ENCODE measurements at places on chromosomes 3 and 15.

DNA sequence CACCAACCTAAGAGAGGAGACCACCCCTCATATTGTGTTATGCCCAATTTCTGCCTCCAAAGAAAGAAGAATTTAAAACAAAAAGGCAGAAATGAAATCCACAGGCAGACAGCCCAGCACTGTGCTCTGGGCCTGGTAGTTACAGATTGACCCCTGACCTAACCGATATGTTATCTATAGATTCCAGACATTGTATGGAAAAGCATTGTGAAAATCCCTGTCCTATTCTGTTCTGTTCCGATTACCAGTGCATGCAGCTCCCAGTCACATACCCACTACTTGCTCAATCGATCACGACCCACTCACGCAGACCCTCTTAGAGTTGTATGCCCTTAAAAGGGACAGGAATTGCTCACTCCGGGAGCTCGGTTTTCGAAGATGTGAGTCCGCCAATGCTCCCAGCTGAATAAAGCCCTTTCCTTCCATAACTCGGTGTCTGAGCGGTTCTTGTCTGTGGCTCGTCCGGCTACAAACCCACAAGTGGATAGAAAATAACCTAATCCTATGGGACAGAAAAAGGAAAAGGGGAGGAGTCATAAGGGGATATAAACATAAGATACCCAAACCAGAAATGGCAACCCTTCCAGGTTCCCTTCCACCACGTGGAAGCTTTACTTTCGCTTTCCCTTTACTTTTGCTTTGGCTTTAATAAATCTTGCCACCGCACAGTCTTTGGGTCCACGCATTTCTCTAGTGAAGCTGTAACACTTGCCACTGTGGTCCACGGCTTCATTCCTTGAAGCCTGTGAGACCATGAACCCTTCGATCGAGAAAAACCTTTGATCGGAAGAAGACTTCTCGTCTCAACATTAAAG lies 1.7 kb upstream of the CFAP91 start:
- no peak for DNase-seq

DNA sequence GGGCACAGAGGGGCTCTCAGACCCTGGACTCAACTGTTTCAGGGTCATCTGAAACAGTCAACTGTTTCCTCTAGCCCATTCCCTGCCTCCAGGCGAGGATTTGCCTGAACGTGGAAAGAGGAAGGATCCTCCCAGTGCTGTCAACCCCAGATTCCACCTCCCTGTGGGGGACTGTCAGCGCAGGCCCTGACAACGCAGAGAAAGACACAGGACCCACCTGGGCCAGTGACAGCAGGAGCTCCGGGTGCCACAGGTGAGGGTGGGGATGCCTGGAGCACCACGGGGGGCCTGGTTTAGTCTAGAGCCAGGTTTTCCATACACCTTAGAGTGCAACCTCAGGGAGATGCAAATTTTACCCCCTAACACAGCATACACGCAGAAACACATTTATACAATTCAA lies 19.5 kb upstream of the LAMP3 start:
- DNase-seq, result no peak

DNA sequence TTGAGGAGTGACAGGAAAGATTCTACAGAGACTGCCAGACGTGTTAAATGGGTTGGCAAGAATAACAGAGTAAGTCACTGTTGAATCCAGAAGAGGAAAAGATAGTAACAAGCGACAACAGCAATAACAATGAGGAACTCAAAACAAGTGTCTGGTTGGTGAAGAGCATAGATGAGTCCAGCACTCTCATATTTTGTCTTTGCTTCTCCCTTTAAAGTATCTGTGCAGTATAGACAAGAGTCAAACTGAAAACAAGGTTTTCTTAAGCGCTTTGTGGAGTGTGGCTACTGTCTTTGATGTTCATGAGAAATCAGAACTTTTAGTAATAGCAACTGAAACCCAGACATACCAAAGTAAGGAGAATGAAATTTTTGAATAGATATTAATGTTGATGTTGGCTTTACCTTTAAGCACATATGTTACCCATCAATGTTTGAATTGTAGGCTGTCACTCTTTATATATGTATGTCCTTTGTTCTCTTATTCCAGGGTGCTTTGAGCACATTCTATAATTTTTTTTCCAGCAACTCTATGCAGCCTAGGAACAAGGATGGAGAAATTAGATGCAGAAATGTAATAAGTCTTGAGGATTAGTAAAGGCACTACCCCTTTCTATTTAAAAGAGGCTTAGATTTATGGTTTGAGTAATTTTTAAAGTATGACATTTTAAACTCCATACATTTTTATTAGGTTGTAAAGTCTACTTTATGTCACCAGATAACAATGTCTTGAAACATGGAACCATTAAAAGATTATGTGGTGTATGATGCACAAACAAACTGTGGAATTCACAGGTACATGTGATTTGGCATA lies 185.5 kb downstream of the NFKBIZ start:
- no peak for DNase-seq

DNA sequence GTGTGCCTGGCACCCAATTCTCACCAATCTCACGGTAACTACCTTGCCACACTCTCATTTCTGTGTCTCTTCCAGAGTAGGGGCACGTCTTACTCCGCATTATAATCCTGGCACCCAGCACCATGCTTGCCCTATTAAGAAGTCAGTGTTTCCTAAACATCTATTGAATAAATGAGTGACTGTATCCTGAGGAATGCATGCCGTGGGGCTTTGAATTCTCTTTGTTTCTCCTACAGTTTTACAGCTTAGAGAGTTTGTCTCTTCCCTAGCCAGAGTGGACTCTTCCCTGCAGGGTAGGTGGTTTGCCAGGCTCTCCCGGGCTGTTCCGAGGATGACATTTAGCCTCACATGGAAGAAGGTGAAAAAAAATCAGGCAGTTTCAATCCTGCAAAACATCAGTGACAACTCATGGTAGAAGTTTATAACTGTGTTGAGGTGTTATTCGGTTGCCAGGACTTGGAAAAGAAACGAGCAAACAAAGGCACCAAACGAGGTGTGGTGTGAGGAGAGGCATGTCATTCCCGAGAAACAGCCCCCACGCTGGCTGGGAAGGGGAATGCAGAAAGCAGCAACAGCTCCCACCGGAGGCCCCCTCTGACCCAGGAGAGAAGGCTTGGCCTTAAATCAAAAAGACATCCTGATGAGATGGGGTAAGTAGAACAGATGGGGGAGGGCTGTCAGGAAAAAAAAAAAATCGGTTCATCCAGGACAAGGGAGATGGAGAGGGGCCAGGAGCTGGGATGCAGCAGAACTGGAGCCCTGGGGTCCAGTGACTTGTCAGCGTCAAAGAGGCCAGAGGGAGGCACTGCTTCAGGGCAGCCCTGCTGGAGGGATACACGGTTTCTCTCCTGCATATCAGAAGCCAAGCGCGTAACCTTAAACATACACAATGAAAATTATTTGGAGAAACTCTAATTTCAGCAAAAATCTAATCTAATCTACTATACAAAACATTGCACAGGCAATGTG lies 168.4 kb upstream of the ARRDC4 start:
- DNase-seq, result no peak

- no peak for DNase-seq
Observed at GRCh38 chr3:5428607-5429516, 241.4 kb downstream of the EDEM1 start.

- DNase-seq, result no peak
Observed at GRCh38 chr15:65558336-65558735, 28.1 kb downstream of the HACD3 start.

- DNase-seq, result no peak
Observed at GRCh38 chr15:63344731-63345390, 36.8 kb downstream of the CA12 start.

DNA sequence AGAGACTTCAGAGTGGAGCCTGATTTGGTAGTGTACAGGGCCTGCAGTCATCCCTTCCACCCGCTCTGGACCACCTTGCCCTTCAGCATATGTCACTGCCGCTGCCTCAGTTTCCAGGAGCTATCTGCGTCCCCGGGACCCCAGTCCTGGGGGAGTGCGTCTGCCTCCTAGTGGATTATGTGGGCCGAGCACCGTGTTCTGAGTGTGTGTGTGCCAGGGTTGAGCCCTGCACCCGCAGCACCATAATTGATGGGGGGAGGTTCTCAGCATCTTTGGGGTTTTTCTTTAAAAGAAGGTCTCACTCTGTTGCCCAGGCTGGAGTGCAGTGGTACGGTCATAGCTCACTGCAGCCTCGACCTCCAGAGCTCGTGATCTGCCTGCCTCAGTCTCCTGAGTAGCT lies 33.6 kb downstream of the CD276 start:
- DNase-seq, result no peak

GRCh38 chr3:84444726-84445521 lies 513.9 kb upstream of the CADM2 start:
- no peak for DNase-seq

- DNase-seq, result no peak
Observed at GRCh38 chr15:60957111-60957510, 272.0 kb downstream of the RORA start.

DNA sequence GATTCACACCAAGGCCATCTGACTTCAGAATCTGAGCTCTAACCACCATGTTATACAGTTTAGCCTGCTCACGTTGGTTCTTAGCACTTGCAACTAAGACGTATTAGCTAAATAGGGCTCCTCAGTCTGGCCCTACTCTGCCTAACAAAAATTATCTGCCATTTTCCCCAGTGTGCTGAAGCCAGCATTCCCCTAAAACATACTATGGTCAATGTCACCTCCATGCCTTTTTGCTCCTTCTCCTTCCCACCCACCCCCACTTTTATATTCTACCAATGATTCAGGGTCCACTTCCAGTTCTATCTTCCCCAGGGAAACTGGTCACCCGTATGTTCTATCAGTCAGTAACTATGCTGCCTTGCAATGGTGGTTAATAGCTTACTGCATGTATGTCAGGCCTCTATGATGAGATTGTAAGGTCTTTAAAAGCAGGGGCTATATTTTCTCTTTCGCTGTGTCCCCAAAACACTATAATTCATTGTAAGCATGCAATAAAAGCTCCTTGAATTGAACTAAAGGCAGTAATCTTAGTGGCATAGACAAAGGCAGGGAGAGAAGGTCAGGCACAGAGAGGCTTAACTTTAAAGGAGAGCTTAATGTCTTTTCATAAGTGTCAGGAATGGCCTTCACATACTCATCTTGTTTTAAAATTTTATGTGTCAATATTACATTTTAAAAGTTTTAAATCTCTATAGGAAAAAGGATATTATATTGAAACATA lies 23.3 kb downstream of the POPDC2 start:
- no peak for DNase-seq

DNA sequence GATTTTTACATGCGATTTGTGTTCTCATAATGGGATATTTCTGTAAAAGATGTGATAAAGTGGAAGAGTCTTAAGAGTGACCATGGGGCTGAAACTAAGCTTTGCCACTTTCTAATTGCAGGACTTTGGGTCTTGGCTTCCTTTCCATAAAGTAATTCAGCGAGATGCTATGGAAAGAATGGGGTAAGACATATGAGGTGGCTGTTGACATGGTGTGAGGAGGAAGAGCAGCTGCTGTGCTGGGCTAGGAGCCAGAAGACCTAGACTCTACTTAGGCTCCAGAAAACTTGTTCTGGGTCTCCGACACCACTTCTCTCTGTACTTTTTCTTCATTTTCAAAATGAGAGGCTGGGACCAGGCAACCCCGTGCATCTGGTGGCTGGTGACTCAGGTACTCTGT lies 654.5 kb upstream of the CFAP20DC start:
- DNase-seq, result no peak

DNA sequence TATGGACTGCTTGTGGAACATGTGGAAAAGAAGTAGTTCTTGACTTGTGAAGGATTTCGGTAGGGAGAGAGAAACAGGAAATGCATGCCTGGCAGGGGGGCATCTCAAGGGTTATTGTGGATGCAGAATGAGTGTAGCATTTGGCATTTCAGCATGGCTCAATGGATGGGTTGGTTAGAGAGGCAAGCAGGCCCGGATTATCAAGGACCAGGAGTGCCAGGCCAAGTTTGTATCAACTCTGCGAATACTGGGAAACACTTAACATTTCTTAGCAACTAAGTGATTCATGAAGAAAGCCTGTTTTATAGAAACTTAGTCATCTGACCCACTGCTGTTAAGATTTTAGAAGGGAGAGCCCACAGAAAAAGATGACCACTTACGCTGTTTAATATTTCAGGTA lies 33.6 kb downstream of the KIF15 start:
- no peak for DNase-seq

- DNase-seq, result no peak
Observed at GRCh38 chr3:104198131-104198530, 1168.6 kb upstream of the ALCAM start.

- no peak for DNase-seq
Observed at GRCh38 chr3:63896332-63897030, 15.7 kb downstream of the SCAANT1 start.

DNA sequence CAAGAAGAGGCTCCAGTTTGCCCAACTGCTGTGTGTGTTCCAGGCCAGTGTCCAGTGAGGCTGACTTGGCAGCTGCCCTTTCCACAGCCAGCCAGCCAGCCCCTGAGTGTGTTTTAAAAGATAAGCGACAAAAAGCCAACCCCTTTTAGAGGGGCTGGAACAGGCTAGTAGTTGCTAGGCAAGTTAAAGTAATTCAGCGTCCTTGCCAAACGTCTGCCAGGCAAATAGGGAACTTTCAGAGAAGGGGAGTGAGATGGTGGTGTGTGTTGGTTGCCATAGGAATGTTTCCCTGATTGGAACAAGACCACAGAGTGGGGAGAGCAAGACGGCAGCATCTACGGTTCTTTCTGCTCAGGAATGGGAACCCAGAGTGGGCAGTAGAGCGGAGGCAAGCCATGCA lies 86.3 kb downstream of the TMEM108 start:
- no peak for DNase-seq

- no peak for DNase-seq
Observed at GRCh38 chr3:171790898-171791691, 19.2 kb downstream of the PLD1 start.

DNA sequence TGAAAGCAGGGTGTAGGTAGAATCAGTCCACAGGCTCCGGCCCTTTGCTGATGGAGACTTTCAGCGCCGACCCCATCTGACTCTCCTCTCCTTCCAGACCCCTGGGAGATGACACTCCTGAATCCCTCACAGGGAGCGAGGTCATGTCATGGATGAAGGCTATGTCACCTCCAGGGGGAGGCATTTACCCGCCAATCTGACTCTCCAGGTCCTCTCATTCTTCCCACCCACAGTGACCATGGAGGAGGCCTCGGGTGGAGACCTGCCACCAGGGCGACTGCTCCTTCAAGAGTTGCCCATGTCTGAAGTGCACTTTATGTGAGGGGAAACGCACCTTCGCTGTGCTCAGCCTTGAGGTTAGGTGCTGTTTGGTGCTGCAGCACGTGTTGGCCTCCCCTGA lies 112.7 kb downstream of the KLF13 start:
- DNase-seq, result no peak

- no peak for DNase-seq
Observed at GRCh38 chr3:38163117-38163840, 2.1 kb upstream of the OXSR1 start.

GRCh38 chr3:64022451-64023186 lies 675 bp downstream of the PSMD6 start:
- no peak for DNase-seq

DNA sequence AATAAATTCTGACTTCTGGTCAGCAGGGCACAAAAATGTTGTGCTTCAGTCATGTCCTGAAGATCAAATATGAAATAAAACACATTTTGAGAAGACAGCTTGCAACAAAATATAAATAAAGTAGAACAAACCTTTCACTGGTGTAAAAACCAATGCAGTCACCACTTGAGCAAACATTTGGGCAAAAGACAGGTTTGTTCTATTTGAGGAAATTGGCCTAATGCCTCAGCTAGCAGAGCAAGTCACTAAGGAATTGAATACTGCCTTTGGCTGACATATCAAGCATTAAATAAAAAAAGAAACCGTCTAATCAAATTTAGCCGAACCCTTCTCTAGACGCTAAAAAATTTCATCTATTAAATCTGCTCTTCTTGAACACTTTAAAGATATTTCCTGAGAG lies 475.4 kb upstream of the CNTN3 start:
- DNase-seq, result no peak

- DNase-seq, result no peak
Observed at GRCh38 chr3:64684715-64685261, 3.0 kb downstream of the ADAMTS9 start.
